ENCODE measurements at places on chromosomes 13 and 19.
A peak's percentile ranks its signal among the peaks of the same experiment; 100 is the strongest.

DNA sequence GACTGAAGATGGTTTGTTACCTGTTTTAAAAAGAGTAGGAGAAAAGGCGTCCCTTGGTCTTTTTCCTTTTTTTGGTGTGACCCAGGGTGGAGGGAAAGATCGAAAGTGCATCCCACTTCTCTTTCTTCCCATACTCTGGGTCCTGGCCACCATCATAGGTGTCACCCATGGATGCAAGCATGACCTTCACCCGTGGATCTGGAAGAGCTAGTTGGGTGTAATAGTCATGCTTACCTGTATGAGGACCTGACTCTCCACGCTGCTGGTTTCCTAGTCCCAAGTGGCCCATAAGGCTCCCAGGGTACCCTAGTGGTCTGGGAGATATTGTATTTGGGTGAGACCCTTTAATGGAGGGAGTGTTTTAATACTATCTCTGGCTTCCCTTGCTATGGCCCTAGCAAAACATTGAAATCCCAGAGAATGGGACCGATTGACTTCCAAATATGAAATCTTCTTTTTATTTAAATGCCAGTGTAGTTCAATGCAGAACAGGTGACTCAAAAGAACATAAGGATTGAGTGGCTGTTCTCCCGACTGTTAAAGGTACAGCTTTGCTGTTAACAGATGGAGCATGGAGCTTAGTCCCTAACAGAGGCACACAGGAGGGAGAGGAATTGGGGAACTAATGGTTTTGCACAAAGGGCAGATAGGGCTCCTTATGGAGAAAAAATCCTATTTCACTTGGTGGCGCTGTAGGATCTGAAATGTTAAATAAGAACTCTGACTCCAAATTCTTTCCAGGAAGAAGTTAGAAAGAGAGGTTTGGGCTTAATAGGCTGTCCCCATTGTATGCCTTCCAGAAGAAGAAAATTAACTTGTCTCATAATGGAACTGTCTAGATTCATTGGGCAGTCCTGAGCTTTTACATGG, 7.0 kb upstream of the ZNF550 start:
- no peak for DNase-seq

GRCh38 chr13:98961503-98962105, 16.3 kb downstream of the DOCK9 start:
- no peak for DNase-seq

DNA sequence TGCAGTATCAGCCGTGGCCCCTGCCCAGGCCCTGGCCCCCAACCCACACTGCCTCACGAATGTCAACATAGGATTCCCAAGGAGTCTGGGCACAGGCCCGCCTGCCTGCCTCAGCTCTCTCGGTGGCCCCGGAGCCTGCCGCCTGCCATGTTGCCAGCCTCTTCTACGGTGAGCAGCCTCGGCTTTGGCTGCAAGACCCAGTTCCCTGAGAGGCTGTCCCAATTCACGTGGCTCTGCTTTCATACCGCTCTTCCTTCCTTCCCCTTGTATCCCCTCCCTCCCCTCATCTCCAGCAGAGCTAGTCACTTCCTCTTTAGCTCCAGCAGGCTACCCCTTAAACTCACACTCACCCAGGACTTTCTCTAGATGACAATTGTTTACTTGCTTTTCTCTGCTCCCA, 42.7 kb downstream of the SERP2 start:
- DNase-seq: no peak

DNA sequence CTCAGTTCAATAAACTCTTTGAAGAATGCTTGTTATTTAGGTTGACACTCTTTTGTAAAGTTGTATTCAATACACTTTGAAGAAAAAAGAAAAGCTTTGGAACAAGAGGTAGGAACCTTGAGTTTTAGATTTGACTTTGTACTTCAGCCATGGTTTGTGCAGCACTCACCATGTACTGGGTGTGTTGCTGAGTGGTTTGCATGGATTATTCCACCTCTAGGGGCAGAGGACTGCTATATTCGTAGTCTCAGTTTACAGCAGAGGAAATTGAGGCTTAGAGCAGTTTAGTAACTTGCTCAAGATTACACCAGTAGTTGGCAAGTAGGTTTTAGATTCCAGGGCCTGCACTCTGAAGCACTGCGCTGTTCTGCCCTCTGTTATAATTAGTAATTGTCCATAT, 68.8 kb downstream of the DNAJC3 start:
- DNase-seq: no peak

DNA sequence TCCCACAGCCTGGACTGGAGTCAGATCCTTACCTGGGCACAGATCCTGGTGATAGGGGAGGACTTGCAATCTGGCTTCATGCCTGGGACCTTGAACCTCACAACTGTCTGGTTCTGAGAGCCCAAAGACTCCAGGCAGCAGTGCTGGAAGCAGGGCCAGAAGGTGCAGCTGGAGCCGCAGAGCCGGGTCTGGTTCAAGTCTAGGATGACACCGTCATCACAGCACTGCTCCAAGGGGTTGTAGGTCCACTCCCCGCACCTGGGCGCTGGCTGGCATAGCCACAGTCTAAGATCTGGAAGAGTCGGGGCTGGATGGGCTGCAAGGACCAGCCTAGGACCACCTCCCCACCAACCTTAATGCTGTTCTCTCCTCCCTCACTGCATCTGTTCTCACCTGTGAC, 677 bp downstream of the IGFL4 start:
- no peak for DNase-seq

- no peak for DNase-seq
Measured at GRCh38 chr13:66996503-66996902, 233.6 kb downstream of the PCDH9 start.

- DNase-seq: peak; percentile 72
Measured at GRCh38 chr19:18112989-18113478, 15.5 kb downstream of the MAST3 start.

GRCh38 chr13:45464687-45465453, at the start of gene COG3:
Gene COG3 (plus strand): TSS chr13:45464939. CDS start chr13:45465037, 98 bp downstream.
- DNase-seq: peak; percentile 89

- no peak for DNase-seq
Measured at GRCh38 chr19:52600639-52601024, 30.5 kb downstream of the ZNF701 start.

- DNase-seq: no peak
Measured at GRCh38 chr19:56720281-56720680, 48.7 kb upstream of the ZNF835 start.

DNA sequence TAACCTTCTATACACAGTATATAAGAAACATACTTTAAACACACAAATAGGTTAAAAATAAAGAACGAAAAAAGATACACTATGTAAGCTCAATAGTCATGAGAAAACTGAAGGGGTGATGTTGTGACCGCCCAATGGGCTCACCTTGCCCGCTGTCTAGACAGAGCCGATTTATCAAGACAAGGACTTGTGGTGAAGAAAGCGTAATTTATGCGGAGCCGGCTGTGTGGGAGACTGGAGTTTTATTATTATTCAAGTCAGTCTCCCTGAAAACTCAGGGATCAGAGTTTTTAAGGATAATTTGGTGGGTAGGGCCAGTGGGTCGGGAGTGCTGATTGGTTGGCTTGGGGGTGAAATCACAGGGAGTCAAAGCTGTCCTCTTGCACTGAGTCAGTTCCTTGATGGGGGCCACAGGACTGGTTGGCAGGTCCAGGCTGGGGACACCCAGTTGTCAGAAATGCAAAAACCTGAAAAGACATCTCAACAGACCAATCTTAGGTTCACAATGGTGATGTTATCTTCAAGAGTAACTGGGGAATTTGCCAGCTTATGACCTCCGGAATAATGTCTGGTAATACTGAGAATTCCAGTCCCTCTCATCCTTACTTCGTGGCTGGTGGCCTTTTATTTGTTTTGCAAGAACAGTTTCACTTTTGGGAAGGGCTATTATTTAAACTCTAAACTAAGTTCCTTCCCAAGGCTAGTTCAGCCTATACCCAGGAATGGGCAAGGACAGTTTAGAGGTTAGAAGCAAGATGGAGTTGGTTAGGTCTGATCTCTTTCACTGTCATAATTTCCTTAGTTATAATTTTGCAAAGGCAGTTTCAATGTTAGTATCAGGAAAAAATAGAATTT, 96.6 kb downstream of the UBL3 start:
- no peak for DNase-seq

- DNase-seq: no peak
Measured at GRCh38 chr13:96500953-96501352, 411.0 kb downstream of the HS6ST3 start.

DNA sequence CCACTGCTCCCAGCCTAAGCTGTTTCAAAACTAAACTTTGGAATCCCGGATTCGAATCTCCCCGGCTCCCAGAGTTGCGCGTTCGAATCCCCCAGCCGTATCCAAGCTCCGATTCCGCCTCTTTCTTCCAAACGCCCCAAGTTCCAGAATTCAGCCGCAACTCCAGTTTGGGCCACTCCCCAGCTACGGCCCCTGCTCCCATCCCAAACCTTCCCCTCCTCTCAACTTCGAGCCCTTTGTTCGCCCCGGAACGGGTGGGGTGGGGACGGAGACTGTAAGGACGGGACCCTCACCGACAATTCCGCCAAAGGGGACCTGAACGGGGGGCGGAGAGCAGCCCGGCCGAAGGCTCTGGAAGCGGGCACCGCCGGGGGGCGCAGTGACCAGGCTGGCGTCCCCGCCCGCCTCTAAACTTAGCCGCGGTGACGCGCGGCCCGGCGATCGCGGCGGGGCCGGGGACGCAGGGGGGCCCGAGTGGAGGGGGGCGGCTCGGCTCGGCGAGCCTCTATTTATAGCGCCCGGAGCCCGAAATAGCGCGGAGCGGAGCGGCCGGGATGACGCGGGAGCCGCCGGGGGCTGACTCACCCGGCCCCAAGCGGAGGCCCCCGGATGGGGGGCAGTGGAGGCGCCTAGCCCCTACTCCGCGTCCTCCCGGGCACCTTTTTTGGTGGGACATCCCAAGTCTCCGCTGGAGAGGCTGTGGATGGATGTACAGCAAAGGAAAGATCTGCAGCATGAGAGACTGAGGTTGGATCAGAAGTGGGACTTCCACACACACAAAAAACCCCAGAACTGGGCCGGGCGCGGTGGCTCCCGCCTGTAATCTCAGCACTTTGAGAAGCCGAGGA, 4.9 kb upstream of the ERCC1 start:
- DNase-seq: no peak

- DNase-seq: no peak
Measured at GRCh38 chr19:12628040-12629022, 17.6 kb downstream of the ZNF791 start.

DNA sequence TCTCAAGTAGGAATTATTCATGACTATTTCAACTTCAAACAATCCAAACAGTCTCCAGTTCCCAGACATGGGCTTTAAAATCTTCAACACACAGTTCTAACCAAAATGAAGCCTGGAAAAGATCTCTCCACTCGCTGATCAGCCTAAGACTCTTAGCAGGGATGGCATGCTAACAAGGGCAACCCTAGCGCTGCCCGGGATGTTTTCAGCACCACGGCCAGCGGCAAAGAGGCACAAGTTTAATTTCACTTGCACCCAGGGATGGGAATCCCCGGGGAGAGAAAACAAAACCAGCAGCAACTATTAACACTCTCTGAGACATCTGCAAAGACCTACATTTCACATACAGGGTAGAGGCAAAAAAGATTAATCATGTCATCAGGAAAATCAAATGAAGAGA, 43.0 kb downstream of the CACNA1A start:
- no peak for DNase-seq

DNA sequence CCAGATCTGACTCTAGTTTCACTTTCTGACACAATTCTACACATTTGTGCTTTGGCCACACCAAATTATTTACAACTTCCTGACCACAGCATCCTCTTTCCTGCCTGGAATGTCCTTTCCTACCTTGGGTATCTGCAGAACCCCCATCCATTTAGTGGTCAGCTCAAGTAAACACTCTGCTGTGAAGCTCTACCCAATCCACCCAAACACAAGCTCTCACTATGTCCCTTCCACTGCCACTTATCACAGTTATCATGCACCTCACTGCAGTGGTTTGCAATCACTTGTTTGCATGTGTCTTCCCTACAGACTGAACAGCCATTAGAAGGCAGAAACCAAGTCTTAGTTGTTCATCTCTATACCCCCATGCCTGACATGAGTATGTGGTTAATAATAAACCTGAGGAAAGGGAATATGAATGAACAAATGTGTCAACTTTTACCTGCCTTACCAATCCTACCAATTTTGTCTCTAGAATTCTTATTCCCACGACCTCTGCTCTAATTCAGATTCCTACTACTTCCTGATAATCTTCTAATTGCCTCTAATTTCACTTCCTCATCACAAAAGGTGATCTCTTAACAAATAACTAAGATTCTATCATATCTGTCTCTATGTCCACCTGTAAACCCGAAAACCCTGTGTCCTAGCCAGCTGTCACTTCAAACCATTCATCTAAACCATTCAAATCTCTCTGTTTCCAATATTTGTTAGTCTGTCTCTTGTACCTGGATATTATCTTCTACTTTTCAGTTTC, 25.1 kb downstream of the LNX2 start:
- DNase-seq: no peak

DNA sequence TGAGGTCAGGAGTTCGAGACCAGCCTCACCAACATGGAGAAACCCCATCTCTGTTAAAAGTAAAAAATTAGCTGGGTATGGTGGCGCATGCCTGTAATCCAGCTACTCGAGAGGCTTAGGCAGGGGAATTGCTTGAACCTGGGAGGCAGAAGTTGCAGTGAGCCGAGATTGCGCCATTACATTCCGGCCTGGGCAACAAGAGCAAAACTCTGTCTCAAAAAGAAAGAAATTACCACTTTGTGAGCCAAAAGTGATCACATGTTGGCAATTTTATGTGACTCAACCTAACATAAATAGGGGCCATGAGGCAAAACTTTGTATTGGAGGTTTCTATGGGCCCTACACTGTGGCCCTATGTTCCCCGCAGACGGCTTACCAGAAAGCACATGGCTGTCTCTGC, 72.2 kb downstream of the MAP4K1 start:
- DNase-seq: no peak

GRCh38 chr13:103812558-103812957, 746.3 kb upstream of the SLC10A2 start:
- no peak for DNase-seq

DNA sequence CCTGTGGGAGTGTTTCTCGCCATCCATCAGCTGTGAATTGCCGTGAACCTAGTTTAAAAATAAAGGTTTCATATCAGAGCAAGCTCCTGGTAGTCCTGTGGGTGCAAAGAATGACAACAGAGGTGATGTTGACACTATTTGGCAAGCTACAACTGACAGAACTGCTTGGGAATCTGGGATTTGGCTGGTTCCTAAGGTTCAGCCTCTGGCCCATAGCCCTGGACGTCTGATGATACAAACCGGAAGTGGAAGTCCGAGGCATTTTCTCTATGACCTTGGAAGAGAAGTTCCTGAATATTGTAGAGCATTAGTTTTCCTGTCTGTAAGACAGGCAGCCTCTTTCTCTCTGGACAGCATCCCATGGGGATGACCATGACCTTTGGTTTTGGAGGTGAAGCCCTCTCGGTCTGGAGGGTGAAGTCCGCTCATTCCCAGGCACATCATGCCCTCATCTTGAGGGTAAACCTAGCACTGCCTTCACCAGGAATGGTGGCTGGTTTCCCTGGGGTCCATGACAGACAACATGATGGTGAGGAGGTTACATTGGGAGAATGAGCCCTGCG, 29.1 kb downstream of the GATAD2A start:
- DNase-seq: no peak

DNA sequence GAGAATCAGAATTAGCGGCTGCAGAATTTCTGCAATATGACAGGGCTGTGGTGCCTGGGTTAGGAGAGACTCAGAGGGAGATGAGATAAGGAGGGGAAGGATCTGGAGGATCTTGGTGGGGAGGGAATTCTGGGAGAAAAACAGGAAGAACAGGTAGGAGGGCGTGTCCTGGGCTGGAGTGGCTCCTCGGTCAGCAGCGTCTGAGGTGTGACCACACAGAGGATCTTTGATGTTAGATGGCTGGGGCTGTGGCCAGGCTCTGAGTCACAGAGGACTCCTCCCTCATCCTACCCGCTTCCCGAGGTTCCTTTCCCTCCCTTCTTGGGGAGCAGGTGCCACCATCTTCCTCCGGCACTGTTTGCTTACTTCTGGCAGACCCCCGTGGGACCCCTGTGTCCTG, 6.4 kb upstream of the KLK6 start:
- DNase-seq: no peak

All from GM19239 (cell line).